ENCODE measurements at places on chromosomes 12 and 14.
A peak's percentile ranks its signal among the peaks of the same experiment; 100 is the strongest.

GRCh38 chr14:94394025-94394493, 5.7 kb upstream of the SERPINA1 start:
- H3K4me3 ChIP-seq, result no peak overlapping the region
- peak overlapping the region; percentile 73 for H3K27ac ChIP-seq
- H3K4me1 ChIP-seq, result peaks cover 28% of the 10 kb centered on the region
- H3K36me3 ChIP-seq, result no peaks in the 10 kb centered on the region

- H3K4me1 ChIP-seq, result no peaks in the 10 kb centered on the region
- no peak overlapping the region for H3K27ac ChIP-seq
- no peak for DNase-seq
- no peaks in the 10 kb centered on the region for H3K36me3 ChIP-seq
- H3K4me3 ChIP-seq, result no peak overlapping the region
These were observed 374.7 kb downstream of the APAF1 start for GRCh38 chr12:99019798-99020197.

DNA sequence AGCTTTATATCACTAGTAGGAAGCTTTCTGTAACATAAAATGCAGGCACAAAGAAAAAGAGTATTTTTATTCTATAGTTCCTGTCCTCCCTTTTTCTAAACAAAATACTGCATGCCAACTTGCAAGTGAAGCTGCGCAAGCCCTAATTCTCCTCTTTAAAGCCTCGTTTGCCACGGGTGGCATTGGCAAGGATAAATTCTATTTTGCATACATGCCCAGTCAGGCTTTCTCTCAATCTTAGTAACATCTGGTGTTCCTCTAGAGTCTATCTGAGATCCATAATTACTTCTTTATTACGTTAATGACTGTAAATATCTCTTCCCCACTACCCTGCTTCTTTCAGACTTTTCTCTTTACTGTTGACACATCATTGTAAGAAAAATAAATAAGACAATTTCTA, 97.1 kb upstream of the DAAM1 start:
- no peaks in the 10 kb centered on the region for H3K36me3 ChIP-seq
- H3K4me3 ChIP-seq, result no peak overlapping the region
- H3K27me3 ChIP-seq, result no peaks in the 10 kb centered on the region
- no peak overlapping the region for H3K27ac ChIP-seq
- DNase-seq, result no peak
- peaks cover 4% of the 10 kb centered on the region for H3K4me1 ChIP-seq

- DNase-seq, result no peak
- no peak overlapping the region for H3K4me3 ChIP-seq
- H3K36me3 ChIP-seq, result no peaks in the 10 kb centered on the region
- no peak overlapping the region for H3K27ac ChIP-seq
These were observed 30.6 kb upstream of the LMO3 start for GRCh38 chr12:16636435-16637055.

- no peaks in the 10 kb centered on the region for H3K4me1 ChIP-seq
- H3K4me3 ChIP-seq, result no peak overlapping the region
- H3K36me3 ChIP-seq, result no peaks in the 10 kb centered on the region
- peaks cover 86% of the 10 kb centered on the region for H3K27me3 ChIP-seq
- no peak for DNase-seq
These were observed 50.2 kb upstream of the VRK1 start for GRCh38 chr14:96747006-96747405.

DNA sequence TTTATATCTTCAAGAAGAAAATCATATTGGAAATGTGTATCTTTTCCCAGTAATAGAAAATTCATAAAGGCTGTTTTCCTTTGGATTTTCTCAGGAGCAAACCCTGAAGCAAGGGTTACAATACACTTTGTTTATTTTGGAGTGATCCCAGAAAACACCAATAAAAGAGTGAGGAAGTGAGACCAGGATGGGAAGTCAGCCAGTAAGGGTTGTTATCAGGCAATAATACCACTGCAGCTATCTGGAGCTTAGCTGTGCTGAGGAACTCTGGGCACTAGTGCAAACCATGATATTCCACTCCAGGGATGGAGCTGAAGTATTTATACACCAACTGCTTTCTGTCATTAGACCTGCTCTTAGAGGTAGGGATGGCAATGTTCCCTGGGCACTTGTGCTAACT, 1002.3 kb downstream of the FLRT2 start:
- H3K4me1 ChIP-seq, result no peaks in the 10 kb centered on the region
- H3K27me3 ChIP-seq, result no peaks in the 10 kb centered on the region
- no peak overlapping the region for H3K27ac ChIP-seq
- H3K36me3 ChIP-seq, result no peaks in the 10 kb centered on the region
- H3K4me3 ChIP-seq, result no peak overlapping the region

- peak overlapping the region; percentile 55 for H3K4me3 ChIP-seq
- peaks cover 30% of the 10 kb centered on the region for H3K4me1 ChIP-seq
- no peaks in the 10 kb centered on the region for H3K36me3 ChIP-seq
- peak overlapping the region; percentile 48 for H3K27ac ChIP-seq
- no peaks in the 10 kb centered on the region for H3K27me3 ChIP-seq
These were observed 652 bp downstream of the RFLNA start for GRCh38 chr12:124295431-124296058.

DNA sequence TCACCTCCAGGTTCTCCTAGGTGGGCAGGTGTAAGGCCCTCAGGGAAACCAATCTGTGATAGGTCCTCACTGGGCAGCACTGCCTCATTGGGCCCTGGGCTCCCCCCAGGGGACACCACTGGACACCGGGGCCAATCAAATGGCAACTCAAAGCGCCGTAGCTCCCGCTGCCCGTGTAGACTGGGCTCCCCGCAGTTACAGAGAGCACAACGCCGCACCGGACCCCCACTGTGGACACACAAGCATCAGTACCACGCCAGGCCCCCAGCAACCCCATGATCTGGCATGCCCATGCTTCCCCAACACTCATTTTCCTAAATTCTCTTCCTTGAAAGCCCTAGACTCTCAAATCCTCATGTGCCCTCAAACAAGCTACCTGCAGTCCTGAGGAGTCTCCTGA, 6.1 kb downstream of the KMT2D start:
- H3K4me1 ChIP-seq, result peaks cover 55% of the 10 kb centered on the region
- peak; percentile 2 for DNase-seq
- H3K27me3 ChIP-seq, result no peaks in the 10 kb centered on the region
- H3K4me3 ChIP-seq, result no peak overlapping the region
- no peak overlapping the region for H3K27ac ChIP-seq

All from stomach (tissue), 19 donors.